ENCODE measurements at places on chromosomes 13 and 19. TPM values are rescaled to one million over a fixed set of nuclear protein-coding genes. Genes with fewer than 3 reads are reported as not detected.

Gene CEACAM6
- not detected for total RNA-seq

Gene THSD1
- total RNA-seq = 0.26 TPM

Gene TUBGCP3
- total RNA-seq = 41.5 TPM

Gene SIGLEC12
- 0.33 TPM for total RNA-seq

Gene REXO1
- total RNA-seq = 54.2 TPM

Gene MBD3L3
- not detected for total RNA-seq

Gene COL5A3
- not detected for total RNA-seq

Gene ZNF548
- 17.4 TPM for total RNA-seq

Gene ALDH16A1
- total RNA-seq = 42.0 TPM

Gene PSG7
- not detected for total RNA-seq

Gene ZIC2
- not detected for total RNA-seq

Gene HSPB6
- total RNA-seq = 0.78 TPM
